Stimulated activated CD4-positive, alpha-beta T cell treated with anti-CD3 and anti-CD28 coated beads, Interleukin-4, amount 100 ng/mL, for 4 hours (primary cell): ENCODE measurements at places on chromosomes 12 and 14.

DNA sequence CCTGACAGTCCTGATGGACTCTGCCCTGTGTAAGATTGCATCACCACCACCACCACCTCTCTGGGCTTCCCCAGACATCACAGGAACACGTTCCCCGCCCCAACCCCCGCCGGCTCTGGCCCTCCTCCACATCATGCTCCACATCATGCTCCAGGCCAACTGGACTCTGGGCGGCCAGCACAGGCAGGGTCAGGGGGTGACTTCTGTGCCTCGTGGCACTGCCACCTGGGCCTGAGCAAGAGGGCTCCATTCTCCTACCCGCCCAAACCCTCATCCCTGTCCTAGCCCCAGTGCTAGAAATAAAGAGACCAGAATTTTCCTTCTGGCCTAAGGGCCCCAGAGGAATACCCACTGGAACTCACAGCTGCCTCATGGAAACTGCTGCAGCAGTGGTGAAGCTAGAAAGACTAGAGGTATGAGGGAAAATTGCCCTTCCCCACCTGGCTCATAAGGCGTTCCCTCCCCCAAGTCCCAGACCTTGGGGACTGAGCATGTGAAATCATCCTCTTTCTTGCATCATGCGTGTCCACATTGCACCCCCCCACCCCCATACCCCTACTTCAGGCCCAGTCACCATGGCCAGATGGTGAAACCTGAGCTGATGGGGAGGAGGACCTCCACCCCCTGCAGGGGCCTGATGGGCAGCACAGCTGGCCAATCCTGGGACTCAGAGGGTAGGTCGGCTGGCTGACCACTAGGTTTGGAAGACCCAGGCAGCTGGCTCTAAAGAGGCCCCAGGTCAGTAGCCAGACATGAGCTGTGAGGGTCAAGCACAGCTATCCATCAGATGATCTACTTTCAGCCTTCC, at the start of gene INHBE:
Gene INHBE, plus strand, starts transcription at position 742 of the 808 bp plus-strand sequence. CDS start 230 bp downstream, outside the sequence.
- DNase-seq = no peak

- peak; percentile 32 for DNase-seq
Measured at GRCh38 chr12:93766796-93767523, 89.8 kb downstream of the CRADD start.

DNA sequence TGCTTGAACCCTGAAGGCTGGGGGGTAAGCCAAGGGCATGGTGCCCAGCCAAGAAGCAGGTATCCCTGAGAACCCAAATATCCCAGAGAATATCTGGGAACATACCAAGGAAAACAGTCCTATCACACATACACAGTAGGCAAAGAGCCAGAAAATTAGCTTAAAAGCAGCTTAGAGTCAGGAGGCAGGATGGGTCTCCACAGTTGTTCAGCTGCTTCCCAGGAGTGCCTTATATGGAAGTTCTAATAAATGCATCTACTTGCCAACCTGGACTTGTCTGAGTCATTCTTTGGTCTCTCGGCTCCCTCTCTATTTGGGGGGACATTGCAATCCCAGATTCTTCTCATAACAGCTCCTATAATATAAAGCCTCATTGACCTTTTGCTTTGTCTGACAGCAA, 9.0 kb upstream of the GPR135 start:
- no peak for DNase-seq

DNA sequence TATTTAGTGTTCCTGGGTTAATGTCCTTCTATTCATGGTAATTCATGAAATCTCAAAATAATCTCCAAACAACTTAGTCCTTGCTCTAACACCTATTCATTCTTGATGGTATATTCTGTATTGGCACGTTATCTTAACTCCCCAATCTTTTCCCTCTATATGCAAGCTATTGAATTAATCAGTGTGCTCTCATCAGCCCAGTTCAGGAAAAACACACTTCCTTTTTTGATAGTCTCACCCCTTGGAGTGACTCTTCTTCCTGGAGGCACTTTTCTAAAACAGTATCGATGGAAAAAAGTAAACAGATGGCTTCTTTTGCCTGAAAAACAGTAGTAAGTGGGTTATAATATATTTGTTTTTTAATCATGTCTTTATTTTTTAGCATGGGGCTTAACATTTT, 28.6 kb downstream of the TULP3 start:
- DNase-seq = no peak

DNA sequence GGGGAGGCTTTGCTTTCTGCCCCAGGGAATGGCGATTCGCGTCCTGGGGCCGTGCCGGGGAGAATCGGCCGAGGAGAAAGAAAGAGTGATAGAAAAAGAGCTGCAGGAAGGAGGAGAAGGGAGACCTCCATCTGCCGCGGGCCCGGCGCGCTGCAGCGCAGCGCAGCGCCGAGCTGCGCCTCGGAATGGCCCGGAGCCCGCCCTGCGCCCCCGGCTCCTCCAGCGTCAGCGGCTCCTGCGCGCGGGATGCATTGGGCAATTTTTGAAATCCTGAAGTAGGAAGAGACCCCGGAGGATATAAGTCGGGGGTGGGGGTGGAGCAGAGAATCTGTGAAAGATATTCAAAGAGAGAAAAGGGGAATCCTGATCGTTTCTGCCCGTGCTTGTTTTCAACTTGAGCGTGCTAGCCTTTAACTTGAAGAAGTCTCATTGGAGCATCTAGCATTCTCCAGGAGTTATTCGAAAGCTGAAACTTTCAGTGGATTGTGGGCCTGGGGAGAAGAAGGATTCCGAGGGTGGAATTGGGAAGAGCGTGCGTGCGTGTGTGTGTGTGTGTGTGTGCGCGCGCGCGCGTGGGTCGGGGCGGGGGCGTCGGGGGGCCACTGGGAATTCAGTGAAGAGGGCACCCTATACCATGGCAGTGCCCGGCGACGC, 441 bp downstream of the PDE3A start:
- DNase-seq = no peak

- no peak for DNase-seq
Measured at GRCh38 chr12:132315507-132315906, 13.9 kb downstream of the GALNT9 start.
